ENCODE measurements at places on chromosomes 12 and 14. TPM values are rescaled to one million over a fixed set of nuclear protein-coding genes. Genes with fewer than 3 reads are reported as not detected.

GRCh38 chr12:6368906-6369525 is 6.3 kb downstream of the SCNN1A start:
- DNase-seq = peak; percentile 60

GRCh38 chr12:128073937-128074336 is 193.0 kb upstream of the TMEM132C start:
- no peak for DNase-seq

- no peak for DNase-seq
Measured at GRCh38 chr12:15987696-15988095, 76.6 kb downstream of the DERA start.

DNA sequence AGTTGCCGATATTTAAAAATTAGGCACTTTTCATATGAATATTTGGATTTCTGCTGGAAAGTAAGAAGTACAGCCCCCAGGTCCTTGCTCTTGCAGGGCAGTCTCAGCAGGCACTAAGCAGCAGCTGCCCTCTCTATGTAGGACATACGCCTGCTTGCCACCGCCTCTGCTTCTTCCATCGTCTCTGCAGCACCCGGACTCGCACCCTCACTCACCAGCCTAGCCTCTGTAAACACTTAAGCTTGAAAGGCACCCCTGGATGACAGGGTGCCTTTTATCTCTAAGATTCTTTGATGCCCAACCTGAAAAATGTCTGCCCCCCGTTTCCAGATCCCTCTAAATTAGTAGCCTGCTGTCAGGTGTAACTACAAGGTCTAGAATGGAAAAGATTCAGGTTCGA is 19.0 kb downstream of the OTUB2 start:
- no peak for DNase-seq

- no peak for DNase-seq
Measured at GRCh38 chr14:86035882-86036281, 505.9 kb downstream of the FLRT2 start.

GRCh38 chr12:22860926-22861325 is 236.0 kb downstream of the ETNK1 start:
- DNase-seq = no peak

DNA sequence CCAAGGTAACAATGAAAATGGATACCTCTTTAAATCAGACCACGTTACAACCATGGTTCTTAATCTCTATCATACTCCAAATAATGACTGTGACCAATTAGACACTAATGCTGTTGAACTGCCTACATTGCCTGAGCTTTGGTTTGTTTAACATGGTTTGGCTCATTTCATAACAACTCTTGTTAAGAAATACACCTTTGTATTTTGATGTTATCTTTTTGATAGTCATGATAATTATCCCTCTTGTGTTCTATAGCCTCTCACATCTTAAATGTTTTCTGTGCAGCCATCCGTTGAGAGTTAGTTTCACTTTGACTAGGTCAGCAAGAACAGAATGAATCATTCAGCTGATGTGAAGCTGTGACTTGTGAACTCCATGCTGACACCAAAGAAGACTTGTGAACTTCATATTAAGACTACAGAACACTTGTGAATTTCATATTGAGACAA is 75.5 kb upstream of the RERGL start:
- DNase-seq = peak; percentile 55

- DNase-seq = no peak
Measured at GRCh38 chr14:75800792-75801191, 139.7 kb downstream of the TTLL5 start.

DNA sequence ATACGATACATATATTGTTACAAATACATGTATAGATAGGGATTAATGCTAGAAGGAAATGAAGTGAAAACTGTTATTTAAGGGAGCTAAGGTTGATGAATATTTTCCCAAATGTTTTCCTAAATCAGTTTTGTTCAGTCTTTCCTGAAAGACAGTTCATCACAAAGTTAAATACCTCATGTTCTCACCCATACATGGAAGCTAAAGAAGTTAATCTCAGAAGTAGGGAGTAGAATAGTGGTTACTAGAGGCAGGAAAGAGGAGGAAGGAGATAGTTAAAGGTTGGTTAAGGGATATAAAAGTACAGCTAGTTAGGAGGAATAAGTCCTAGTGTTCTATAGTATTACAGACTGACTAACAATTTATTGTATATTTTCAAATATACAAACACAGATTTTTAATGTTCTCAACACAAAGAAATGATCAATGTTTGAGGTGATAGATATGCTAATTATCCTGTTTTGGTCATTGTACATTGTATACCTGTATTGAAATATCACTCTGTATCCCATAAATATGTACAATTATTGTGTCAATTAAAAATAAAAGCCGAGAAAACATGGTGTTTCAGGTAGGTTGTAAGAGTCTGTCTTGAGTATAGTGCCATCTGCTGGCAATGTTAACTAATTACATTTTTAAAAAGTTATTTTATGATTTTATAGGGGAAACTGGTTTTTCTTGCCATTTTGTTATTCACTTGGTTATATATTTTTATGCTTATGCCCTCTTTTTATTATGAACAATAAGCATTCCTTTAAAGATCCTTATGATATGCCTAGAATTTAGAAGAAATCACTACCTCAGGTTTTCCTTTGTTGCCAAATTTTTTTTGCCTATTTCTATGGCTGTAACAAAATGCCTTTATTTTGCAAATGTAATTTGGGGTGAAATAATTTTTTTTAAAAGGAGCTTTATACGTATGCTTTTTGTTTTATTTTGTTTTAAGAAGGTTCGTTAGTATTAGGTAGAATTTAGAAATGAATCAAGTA is 26.9 kb downstream of the ZDHHC17 start:
- peak; percentile 26 for DNase-seq

DNA sequence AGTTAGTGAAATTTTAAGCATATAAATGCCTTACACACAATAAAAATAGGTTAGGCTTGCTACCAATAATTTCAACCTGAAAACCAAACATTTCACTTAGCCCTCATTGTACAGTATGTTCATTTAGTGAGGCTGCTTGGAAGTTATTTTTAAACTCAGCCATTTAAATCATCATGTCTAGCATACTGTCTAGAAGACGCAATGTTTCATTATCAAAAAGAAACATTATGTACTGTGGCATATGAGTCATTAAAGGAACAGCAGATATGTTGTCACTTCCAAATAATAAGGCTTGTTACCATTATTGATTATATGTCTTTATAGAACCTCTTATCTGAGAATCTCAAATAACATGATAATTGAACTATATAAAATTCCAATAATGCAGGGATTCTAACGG is 304.7 kb downstream of the RMST start:
- DNase-seq = no peak

- peak; percentile 75 for DNase-seq
Measured at GRCh38 chr12:91222746-91223145, 40.1 kb upstream of the DCN start.

DNA sequence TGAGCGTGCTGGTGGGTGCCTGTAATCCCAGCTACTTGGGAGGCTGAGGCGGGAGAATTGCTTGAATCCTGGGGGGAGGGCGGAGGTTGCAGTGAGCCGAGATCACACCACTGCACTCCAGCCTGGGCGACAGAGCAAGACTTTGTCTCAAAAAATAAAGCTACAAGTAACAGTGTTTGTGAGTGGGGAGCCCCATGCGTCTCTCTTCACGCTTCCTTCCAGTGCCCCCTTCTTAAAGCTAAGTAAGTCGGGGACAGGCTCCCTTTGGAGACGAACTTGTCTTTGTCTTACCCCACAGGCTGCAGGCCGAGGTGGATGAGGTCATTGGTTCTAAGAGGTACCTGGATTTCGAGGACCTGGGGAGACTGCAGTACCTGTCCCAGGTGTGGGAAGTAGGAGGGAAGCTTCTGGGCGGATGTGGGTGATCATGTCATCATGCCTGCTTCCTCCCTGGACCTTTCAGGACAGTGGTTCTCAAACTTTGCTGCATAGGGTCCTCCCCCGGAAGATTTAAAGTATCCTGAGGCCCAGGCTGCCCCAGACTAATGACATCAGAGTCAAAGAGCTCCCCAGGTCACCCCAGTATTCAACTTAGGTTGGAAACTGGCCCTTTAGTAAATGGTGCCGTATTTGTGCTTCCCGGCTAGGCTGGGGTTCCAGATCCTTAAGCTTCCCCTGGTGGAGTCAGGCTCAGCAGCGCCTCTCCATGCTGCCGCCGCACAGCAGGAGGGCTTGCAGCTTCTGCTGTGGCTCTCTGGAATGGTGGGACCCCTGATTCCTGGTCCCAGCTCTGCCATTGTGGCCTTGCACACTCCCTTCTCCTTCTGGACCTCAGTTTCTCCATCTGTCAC is 37.1 kb downstream of the CYP46A1 start:
- DNase-seq = no peak

- DNase-seq = peak; percentile 85
Measured at GRCh38 chr14:92729634-92730358, 18.6 kb downstream of the LGMN start.

GRCh38 chr12:25477217-25477616 is 75.9 kb downstream of the LMNTD1 start:
- no peak for DNase-seq

DNA sequence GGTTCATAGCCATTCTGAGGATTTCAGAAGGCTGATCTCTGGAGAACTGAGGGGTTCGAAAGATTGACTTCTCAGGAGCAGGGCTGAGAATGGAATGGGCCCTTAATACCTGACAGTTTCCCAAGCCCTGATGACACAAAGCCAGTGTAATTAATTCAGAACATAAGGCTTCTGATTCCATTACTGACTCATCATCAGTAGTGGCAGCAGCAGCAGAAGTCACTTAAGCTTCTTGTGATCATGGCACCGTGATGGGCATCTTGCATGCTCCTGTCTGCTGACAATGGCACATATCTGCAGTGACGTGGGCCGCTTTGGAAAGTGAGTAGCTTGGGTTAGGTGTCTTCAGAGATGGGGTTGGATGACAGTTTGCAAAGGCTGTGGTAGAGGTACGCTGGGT is 38.2 kb upstream of the GSG1 start:
- no peak for DNase-seq

- DNase-seq = no peak
Measured at GRCh38 chr12:56995201-56995929, 11.0 kb downstream of the ZBTB39 start.

DNA sequence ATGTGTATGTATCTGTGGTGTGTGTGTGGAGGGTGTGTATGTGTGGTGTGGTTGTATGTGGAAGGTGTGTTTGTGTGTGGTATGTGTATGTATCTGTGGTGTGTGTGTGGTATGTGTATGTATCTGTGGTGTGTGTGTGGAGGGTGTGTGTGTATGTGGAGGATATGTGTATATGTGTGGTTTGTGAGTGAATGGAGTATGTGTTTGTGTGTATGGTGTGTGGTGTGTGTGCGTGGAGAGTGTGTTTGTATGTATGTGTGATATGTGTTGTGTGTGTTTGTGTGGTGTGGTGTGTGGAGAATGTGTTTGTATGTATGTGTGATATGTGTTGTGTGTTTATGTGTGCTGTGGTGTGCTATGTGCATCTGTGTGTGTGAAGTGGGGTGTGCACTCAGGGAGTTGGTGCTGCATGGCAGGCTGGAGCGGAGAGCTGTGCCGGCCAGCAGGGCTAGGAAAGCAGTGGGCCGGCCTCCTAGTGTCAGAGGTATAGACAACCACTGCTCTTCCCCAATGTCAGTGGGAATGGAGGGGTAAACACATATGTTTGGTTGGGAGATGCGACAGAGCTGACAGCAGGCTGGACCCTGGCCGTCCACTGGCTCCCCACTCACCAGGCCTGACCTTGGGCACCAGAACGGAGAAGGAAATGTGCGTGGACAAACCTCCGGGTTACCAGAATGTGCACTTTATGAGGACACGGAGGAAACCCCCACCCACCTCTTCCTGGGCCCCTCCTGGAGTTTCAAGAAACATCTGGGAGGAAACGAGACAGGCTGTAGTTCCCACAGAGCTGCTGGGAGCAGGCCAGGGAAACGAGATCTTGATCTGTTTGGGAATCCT is 60.7 kb downstream of the CLMN start:
- no peak for DNase-seq

DNA sequence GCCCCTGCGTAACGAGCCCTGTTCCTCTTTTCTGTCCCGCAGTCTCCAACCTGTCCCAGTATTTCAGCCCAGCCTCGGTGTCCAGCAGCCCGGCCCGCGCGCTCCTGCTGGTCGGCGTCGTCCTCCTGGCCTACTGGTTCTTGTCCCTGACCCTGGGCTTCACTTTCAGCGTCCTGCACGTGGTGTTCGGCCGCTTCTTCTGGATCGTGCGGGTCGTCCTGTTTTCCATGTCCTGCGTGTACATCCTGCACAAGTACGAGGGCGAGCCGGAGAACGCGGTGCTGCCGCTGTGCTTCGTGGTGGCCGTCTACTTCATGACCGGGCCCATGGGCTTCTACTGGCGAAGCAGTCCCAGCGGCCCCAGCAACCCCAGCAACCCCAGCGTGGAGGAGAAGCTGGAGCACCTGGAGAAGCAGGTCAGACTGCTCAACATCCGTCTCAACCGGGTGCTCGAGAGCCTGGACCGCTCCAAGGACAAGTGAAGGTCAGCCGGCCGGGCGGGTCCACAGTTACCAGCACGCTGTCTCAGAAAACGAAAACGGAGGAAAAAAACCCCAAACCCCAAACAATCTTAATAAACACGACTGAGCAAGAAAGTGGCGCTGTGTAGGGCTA is 31.6 kb downstream of the BRI3BP start:
- no peak for DNase-seq

- DNase-seq = no peak
Measured at GRCh38 chr12:5047729-5048128, 4.0 kb downstream of the KCNA5 start.

GRCh38 chr14:50974118-50974517 is 29.8 kb upstream of the PYGL start:
- no peak for DNase-seq

DNA sequence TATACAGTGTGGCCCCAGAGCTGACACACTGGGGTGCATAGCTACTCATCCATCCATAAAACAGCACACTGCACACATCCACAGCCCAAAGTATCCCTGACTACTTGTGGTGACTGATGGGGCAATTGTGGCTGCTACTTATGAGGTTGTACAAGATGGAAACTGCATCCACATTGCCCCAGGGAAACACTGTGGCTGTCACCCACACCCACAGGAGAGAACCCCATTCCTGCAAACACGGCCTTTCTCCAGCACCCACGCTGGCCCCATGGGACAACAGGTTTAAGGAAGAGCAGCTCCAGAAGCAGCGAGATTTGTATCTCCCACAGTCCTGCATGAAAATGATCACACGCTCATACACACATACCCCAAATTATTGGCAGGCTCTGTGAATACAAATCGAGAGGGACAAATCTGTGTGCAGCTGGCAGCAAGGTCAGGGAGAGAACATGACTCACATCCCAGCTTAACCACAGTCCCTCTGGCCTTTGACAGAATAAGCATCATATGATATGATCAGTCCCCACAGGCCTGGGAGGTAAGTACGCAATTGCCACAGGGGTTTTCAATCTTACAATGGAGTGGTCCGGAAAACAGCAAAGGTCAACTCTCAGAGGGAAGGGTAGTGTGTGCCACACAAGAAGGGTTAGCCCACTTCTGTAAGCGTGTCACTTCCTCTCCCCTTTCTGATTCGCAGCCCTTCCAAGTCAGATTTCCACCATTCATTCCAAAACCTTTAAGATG is 61.9 kb downstream of the ESR2 start:
- peak; percentile 96 for DNase-seq

- DNase-seq = no peak
Measured at GRCh38 chr14:73719791-73720190, 5.6 kb upstream of the PNMA1 start.

Gene APEX1
- total RNA-seq = 46.0 TPM

Gene OTUB2
- total RNA-seq = 0.57 TPM

Gene CLEC2A
- not detected for total RNA-seq

Gene CDCA4
- total RNA-seq = 40.5 TPM

Gene HSPB8
- 16.3 TPM for total RNA-seq

Gene RAPGEF3
- total RNA-seq = 1.2 TPM

Gene PLEKHD1
- not detected for total RNA-seq

Gene L3HYPDH
- 38.1 TPM for total RNA-seq

Gene AMIGO2
- 37.5 TPM for total RNA-seq

Gene NUDT14
- total RNA-seq = 6.3 TPM

Gene PRPF39
- total RNA-seq = 16.6 TPM

Gene TEX52
- not detected for total RNA-seq

Gene RDH11
- 127 TPM for total RNA-seq

Gene PSMD9
- 65.7 TPM for total RNA-seq
